ENCODE measurements at places on chromosomes 1 and 21. TPM values are rescaled to one million over a fixed set of nuclear protein-coding genes. Genes with fewer than 3 reads are reported as not detected.

DNA sequence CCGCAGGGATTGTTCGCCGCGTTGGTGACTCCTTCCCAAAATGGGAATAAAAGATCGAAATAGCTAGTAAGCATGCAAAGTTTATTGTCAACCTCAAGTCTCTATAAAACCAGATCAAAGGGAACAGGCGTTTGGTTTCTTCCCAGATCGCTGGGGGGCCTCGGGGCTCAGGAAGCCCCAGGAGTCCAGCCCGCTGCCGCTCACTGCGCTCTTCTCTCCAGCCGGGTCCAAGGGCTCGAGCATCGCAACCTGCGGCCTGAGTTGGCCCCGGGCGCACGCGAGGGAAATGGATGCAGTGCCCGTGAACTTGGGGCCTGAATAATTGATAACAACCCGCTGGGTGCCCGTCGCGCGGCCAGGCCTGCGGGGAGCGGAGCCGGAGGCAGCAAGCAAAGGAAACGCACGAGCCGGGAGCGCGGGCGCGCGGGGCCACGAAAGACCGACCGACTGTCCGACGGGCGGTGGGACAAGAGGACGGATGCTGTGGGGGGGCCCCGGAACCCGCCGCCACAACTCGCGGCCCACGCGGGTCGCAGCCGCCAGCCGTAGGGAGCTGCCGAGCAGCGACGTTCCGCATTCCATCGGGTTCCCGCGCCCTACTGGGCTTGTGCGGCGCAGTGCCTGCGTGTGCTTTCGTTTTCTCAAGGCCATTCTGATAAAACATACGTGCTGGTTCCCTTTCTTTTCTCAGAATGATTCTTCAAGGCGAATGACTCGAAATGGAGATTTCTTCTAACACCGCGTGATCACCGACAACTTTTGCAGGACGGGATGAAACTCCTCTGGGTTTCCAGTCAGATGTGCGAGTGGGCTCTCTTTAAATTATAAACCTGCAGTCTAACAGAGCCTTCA is 14.0 kb upstream of the ALX3 start:
- H3K27me3 ChIP-seq: no peaks in the 10 kb centered on the region
- H3K4me1 ChIP-seq: peaks cover 45% of the 10 kb centered on the region
- H3K27ac ChIP-seq: no peak overlapping the region

DNA sequence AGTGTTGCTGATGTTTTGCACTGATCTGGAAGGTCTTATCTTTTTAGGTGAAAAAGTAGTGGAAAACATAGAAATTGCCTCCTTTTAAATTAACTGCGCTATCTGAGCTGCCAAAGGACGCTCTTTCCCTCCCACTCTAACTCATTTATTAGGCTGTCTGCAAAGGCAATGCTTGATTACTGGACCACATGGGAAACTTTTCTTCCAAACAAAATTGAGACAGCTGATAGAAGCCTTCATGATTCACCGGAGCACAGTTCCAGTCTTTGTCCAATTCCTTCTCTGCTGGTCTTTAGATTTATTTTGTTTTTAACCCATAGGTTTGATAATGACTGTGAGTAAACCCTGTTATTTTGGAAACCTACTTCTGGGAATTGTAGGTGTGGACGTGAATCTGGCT is 93.0 kb upstream of the RAVER2 start:
- H3K27me3 ChIP-seq: no peaks in the 10 kb centered on the region
- no peak overlapping the region for H3K4me3 ChIP-seq
- H3K27ac ChIP-seq: no peak overlapping the region
- H3K36me3 ChIP-seq: no peaks in the 10 kb centered on the region
- no peaks in the 10 kb centered on the region for H3K4me1 ChIP-seq

DNA sequence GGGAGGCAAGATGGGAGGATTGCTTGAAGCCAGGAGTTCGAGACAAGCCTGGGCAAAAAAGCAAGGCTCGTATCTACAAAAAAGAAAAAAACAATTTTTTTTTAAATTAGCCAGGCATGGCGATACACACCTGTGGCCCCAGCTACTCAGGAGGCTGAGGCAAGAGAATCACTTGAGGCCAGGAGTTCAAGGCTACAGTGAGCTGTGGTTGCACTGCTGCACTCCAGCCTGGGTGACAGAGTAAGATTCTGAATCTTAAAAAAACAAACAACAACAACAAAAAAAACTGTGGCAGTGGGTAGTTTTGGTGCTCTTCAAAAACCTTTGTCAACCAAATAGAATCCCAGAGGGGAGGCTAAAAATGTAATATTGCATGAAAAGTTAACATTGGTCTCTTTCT is 734 bp downstream of the PTPN22 start:
- no peak for DNase-seq
- no peak overlapping the region for H3K27ac ChIP-seq
- H3K4me3 ChIP-seq: no peak overlapping the region

DNA sequence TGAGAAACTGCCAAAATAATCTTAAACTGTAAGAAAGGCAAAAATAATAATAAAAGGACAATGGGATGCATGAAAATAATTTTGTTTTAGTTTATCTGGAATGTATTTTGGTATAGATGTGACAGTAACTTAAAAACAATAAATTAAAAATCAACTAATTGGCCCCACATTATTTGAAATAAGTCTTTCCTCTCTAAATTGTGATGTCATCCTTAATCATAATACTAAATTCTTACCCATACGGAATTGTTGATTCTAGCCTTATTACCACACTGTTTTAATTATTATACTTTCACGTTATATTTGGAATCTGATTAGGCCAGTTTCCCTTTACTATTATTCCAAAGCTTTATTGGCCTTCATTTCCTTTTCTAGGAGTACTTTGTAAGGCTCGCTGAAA is 7.7 kb downstream of the DESI2 start:
- DNase-seq: no peak
- no peaks in the 10 kb centered on the region for H3K27me3 ChIP-seq
- peaks cover 26% of the 10 kb centered on the region for H3K36me3 ChIP-seq
- H3K27ac ChIP-seq: no peak overlapping the region
- H3K4me3 ChIP-seq: no peak overlapping the region

DNA sequence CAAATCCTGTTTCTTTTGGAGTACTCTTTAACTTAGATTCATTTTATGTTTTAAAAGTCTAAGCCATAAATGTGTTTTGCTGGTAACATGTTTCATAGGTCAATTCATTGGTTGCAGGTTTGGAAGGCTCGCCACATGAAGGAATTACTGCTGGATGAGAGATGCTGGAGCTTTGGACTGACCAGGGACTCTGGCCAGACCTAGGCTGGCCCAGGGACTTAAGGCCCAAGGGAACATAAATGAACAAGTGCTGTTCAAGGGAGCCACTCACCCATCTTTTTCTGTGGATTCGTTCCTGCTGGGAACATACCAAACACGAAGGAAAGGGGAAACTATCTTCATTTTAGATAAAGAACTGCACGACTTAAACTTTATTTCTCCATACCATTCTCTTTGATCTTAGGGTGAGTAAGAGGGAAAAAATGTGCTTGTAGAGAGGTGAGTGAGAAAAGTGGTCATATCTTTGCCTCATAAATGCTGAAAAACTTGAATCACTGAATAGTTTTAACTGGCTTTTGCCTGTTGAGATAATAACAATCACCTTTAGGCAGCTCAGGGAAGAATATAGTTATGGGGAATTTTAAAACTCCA is 15.3 kb upstream of the SHCBP1L start:
- peaks cover 36% of the 10 kb centered on the region for H3K4me1 ChIP-seq
- peak overlapping the region; percentile 13 for H3K4me3 ChIP-seq
- no peaks in the 10 kb centered on the region for H3K36me3 ChIP-seq
- H3K27ac ChIP-seq: peak overlapping the region; percentile 76

- H3K27me3 ChIP-seq: no peaks in the 10 kb centered on the region
- H3K4me1 ChIP-seq: 0 out of 2 replicates have a peak, but pooled peaks cover 7% of the 10 kb centered on the region
- H3K27ac ChIP-seq: no peak overlapping the region
Observed at GRCh38 chr21:43872531-43873197, 7.6 kb downstream of the AGPAT3 start.

GRCh38 chr1:55703726-55704363 is 488.7 kb upstream of the USP24 start:
- no peaks in the 10 kb centered on the region for H3K4me1 ChIP-seq
- no peak for DNase-seq
- H3K27ac ChIP-seq: no peak overlapping the region
- H3K27me3 ChIP-seq: no peaks in the 10 kb centered on the region

GRCh38 chr1:198669023-198669698 is 30.3 kb downstream of the PTPRC start:
- no peaks in the 10 kb centered on the region for H3K36me3 ChIP-seq
- no peaks in the 10 kb centered on the region for H3K27me3 ChIP-seq
- peaks cover 25% of the 10 kb centered on the region for H3K4me1 ChIP-seq
- no peak overlapping the region for H3K4me3 ChIP-seq
- peak; percentile 82 for DNase-seq

- no peaks in the 10 kb centered on the region for H3K27me3 ChIP-seq
- no peak overlapping the region for H3K27ac ChIP-seq
- H3K4me1 ChIP-seq: peaks cover 8% of the 10 kb centered on the region
- DNase-seq: no peak
- no peaks in the 10 kb centered on the region for H3K36me3 ChIP-seq
Observed at GRCh38 chr1:85438353-85438752, 26.6 kb downstream of the DDAH1 start.

DNA sequence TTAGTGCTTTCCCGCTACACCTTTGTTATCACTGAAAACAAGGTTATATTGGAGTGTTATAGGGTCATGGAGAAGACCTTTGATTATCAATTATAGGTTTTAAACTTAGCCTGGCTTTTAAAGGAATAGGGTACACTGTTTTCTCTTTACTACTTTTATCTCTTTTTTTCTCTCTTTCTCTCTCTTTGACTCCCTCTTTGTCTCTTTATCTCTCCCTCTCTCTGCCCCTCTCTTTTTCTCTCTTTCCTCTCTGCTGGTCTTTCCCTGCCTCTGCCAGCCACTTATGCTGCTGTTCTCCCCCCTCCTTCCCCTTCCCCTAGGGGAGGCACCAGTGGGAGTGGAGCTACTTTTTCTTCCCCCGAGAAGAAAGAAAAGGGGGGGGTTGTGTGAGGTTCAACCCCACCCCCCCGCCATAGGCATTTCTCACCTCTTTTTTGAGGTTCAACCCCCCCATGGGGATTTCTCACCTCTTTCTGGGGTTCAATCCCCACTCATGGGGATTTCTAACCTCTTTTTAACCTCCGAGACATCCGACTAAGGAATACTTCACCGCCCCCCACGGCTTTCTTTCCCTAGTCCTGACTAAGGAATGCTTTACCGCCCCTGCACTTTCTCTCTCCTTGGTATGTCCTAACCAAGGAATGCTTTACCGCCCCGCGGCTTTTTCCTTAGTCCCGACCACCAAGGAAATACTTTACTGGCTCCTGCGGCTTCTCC is 17.2 kb upstream of the ZBTB8B start:
- H3K4me3 ChIP-seq: no peak overlapping the region
- no peaks in the 10 kb centered on the region for H3K36me3 ChIP-seq
- no peak overlapping the region for H3K27ac ChIP-seq
- H3K27me3 ChIP-seq: peaks cover 24% of the 10 kb centered on the region
- no peaks in the 10 kb centered on the region for H3K4me1 ChIP-seq

DNA sequence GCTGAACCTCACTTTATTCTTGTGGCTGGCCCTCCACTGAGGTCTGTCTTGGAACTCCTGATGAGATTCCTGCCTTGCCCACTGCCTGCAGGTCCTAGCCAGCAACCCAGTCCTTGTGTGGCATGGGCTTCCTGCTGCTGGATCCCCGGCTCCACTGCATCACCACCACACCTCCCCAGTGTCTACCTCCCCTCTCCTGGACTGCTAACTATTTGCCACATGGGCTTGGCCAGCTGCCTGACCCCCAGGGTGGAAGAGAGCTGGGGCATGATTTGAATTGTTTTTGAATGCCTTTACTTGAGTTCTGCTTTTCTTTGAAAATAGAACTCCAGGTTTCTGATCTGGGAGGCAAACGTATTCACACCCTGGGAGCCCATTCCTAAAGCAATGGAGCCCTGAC is 41.2 kb downstream of the SPAG17 start:
- no peak overlapping the region for H3K27ac ChIP-seq
- no peaks in the 10 kb centered on the region for H3K27me3 ChIP-seq
- H3K36me3 ChIP-seq: no peaks in the 10 kb centered on the region
- H3K4me1 ChIP-seq: peaks cover 16% of the 10 kb centered on the region

GRCh38 chr1:165162671-165163241 is 193.8 kb downstream of the LMX1A start:
- H3K27me3 ChIP-seq: no peaks in the 10 kb centered on the region
- peak overlapping the region; percentile 81 for H3K27ac ChIP-seq
- DNase-seq: peak; percentile 84
- peaks cover 69% of the 10 kb centered on the region for H3K4me1 ChIP-seq
- no peaks in the 10 kb centered on the region for H3K36me3 ChIP-seq

DNA sequence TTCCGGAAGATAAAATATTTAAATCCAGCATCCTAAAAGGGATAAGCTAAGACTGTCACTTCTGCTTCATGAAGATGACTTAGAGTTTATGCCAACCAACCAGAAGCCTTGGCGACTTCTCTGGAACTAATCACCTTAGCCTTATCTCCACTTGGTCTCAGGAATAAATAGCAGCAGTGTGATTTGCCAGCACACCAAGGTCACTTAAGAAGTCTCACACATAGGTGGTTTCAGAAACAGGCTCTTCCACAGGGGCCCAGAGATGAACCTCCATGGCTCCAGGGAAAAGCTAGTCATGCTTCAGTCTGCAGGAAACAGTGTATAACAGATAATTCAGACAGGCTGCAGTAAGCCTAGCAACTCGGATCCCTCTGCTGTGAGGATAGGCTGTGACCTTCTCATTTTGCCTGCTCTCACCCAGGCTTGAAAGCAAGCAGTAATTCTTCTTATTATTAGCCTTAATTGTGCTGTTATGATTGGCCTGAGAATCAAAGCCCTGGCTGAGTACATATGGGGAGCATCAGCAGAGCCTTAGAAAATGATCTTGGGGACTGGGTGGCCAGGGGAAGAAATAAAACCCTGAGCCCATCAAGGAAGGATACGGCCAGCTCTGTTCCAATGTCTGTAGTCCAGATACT is 84.7 kb downstream of the WLS start:
- H3K27me3 ChIP-seq: no peaks in the 10 kb centered on the region
- H3K27ac ChIP-seq: no peak overlapping the region
- DNase-seq: no peak
- no peak overlapping the region for H3K4me3 ChIP-seq

- DNase-seq: no peak
- no peak overlapping the region for H3K27ac ChIP-seq
- no peak overlapping the region for H3K4me3 ChIP-seq
- no peaks in the 10 kb centered on the region for H3K36me3 ChIP-seq
Observed at GRCh38 chr1:40299366-40300248, 17.5 kb downstream of the COL9A2 start.

The CHRNB2 gene
- total RNA-seq: not detected

The LCE2A gene
- not detected for total RNA-seq

The OR2L8 gene
- total RNA-seq: not detected

The KRTAP7-1 gene
- total RNA-seq: not detected
